EL (cell line): ENCODE measurements at places on chromosomes 12 and 14.

- no peak for DNase-seq
These were observed 65.7 kb downstream of the MOK start for GRCh38 chr14:102239231-102239630.

GRCh38 chr12:8894986-8895385 lies 19.3 kb upstream of the PHC1 start:
- no peak for DNase-seq

- no peak for DNase-seq
These were observed 19.2 kb upstream of the PAPOLA start for GRCh38 chr14:96482986-96483385.

- no peak for DNase-seq
These were observed 677.8 kb downstream of the BCL11B start for GRCh38 chr14:98594156-98594555.

DNA sequence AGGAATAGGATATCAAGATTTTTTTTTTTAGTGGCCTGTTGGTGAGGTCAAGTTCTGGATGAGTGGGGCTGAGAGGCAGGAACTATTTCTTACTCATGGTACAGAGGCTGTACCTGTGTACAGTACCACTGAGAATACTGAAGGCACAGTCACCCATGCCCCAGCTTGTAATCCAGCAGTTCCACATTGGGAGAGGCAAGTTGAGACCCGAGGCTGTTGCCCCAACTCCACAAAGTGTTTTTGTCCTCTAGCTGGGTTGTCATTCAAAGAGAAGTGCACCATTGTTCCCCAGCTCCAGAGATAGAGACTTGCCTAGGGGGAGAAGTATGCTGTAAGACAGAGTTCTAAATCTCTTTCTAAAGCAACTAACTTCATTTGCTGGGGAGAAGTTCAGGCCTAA lies 38.7 kb downstream of the ARID2 start:
- no peak for DNase-seq

GRCh38 chr12:64598831-64599230 lies 11.5 kb upstream of the RASSF3 start:
- no peak for DNase-seq

DNA sequence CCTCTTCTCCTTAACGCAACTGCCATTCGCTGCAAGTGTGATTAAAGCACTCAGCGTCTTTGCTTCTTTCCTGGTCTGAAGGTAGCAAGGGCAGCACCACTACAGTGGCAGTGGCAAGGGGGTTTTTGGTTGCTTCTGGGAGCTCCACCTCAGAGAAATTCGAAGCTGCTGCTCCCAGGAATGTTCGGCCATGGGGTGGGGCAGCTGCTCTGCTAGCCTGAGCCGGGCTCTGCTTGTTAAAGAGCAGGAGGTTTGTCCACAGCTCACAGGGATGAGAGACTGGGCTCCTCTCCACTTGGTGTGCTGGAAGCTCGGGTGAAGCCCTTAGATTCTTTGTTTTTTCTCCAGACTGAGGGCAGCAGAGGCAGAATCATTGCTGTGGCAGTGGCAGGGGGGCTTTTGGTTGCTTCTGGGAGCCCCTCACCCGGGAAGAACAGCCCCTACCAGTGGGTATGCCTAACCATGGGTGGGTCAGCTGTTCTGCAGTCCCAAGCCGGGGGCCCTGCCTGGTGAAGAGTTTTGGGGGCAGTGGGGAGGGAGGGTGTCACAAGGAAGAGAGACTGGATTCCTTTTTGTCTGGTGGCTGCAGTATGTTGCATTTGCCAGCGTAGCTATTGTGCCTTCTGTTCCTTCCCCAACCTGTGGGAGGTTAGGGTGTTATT lies 340.2 kb downstream of the AEBP2 start:
- no peak for DNase-seq

GRCh38 chr12:57836442-57837375 lies 9.8 kb downstream of the CTDSP2 start:
- DNase-seq: peak; percentile 94

DNA sequence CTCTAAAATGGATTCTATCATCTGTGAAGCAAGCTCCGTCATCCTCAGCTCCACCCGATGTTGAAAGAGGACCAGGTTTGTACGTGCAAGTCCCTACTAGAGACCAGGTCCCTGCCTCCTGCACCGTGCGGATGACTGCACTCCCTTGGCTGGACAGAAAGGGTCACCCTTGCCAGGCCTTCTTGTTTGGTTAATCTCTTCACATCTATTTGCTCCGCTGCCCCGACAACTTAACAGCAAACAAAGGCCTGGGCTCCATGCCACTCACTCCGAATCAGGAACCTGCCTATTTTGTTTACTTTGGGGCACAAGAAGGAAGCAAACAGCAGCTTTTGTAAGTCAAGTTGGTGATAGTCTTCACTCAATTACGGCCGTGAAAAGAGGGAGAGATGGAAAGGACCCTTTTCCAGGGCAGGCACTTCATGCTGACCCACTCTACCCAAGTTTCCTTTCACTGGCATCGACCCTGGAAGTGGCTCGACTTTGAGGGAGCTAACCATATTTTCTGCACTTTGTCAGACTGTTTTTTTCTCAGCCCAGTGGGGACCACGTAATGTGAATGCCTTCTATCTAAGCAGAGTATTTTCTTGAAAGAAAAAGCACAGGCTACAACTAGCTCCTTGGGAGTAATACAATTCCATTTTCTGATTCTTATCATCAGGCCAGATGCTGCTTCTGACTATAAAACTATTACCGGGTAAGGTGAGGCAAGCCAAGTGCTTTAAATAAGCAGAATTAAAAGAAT lies 202.6 kb downstream of the FOXN3 start:
- no peak for DNase-seq

DNA sequence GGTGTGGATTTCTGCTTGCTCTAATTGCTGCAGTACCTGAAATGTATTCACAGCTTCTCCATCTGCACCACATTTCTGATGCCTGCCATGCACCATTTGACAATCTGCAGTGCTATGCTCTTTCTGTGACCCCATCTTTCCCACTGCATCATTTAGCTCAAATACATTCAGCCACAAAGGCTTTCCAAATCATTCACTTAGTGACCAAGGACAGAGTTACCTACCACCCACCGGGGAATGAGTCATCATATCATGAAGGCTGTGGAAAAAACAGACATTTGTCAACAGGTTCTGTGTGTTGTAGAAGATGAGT lies 465.5 kb upstream of the ATP2B1 start:
- no peak for DNase-seq

GRCh38 chr12:91307957-91308670 lies 125.5 kb upstream of the DCN start:
- DNase-seq: no peak

DNA sequence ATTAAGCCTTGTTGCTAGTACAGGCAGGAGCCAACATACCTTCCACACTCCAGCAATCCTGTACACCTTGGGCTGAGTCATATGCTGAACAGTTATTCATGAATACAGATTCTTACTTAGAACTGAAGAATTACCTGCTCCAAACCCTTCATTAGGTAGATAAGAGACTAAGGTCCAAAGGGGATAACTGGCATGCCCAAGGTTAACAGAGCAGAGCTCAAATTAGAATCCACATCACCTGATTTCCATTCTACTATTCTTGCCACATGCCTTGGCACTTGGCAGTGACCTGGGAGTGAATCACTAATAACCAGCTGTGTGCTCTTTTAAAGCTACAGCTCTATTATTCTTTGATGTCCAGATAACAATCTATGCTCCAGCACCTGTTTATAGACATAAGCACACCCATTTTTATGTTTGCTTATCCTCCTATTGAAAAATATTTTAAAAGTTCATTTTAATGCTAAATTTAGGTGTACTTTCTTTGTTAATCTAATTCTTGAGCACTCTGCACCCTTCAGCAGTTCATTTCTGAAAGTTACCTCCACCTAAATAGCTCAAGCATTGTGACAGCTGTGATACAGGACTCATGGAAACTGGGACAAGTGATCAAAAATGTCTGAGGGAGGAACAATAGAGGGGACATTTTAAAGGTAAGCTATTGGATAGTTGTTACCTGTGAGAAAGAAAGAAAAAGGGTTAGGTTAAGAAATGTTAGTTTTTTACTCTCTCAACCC lies 19.4 kb downstream of the LPCAT3 start:
- no peak for DNase-seq

- peak; percentile 57 for DNase-seq
These were observed 12.9 kb downstream of the NYNRIN start for GRCh38 chr14:24411443-24412389.

DNA sequence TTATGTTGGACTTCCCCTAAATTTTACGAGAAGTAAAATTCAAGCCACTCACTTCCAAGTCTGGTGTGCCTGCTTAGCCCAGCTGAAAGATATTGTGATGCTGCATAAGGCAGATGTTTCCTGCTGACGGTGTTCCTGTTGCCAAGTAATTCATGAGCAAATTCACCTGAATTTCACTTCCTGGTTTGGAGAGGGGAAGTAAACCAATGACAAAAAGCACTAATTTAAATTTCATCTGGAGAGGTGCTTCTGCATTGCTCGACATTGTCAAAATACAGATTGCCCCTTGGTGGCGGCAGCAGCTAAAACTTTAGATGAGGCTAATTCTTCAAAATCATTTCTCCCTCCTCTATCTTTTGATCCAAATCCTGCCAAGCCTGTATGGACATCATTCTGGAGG lies 281.1 kb downstream of the AACS start:
- no peak for DNase-seq

- DNase-seq: no peak
These were observed 43.6 kb upstream of the ARHGAP5 start for GRCh38 chr14:32033543-32033942.

DNA sequence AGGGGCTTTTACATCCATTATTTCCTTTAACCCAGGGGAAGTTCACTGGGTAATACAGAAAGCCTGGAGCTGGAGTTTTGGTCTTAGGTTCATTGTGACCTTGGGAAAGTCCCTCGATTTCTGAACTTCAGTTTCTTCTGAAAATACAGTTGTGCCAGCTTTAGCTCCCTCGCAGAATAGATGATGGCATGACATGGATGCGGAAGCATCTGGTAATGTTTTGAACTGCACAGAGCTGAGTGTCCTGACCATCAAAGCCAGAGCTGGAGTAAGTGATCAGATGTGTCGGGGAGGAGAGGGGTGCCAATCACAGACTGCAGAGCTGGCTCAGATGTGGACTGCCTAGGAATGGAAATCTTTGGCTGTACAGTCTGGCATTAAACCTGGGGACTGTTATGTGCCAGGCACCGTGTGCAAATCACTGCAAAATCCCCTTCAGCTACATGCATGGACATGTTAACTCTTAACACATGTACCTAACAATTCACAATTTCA lies 180.9 kb downstream of the ETV6 start:
- no peak for DNase-seq

DNA sequence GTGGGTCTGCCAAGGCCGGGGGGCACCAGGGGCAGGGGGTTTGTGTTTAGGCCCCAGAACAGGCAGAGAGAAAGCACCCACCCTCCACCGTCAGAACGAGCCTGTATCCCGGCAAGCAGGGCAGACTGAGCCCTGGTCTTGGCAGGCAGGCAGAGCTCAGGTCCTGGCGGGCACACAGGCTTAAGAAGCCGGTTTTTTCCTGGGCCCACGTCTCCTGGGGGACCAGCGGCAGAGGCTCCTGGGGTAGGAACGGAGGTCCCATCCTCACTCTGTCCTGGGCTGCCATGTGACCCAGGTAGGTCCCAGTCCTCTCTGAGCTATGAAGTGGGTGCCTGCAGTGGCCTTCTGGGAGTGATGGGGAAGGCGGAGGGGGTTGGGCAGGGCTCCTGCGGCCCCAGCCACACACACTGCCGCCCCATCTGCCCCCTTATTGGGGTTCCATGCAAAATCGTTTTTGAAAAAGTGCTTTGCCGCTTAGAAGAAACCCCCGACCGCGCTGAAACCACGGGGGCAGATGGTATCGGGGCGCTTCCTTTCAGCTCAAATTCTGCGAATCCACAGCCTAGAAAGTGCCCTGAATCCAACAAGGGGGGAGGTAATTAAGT lies 24.2 kb downstream of the SH2B3 start:
- DNase-seq: no peak

DNA sequence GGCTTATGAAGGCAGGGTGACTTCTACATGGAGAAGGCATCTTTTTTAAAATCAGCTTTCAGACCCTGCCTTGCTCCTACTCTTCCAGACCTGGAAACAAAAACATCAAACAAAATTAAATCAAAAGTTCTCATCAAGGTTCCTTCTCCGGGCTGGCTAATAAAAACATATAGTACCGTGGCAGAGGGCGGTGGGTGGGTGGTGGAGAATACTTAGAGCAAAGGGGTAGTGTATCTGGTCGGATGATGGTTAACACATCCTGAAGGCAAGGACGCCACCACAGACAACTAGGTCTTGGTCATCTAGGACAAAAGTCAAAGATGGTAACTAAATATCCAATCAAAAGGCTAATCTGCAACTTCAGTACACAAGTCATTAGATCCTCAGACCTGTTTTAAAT lies 1.8 kb downstream of the DAD1 start:
- no peak for DNase-seq

GRCh38 chr12:118334939-118335567 lies 37.7 kb downstream of the TAOK3 start:
- DNase-seq: no peak

- peak; percentile 39 for DNase-seq
These were observed 131.3 kb upstream of the RAP1B start for GRCh38 chr12:68479261-68479895.

GRCh38 chr12:54478270-54478669 lies 4.9 kb upstream of the GTSF1 start:
- no peak for DNase-seq
